ENCODE measurements at places on chromosomes 6 and 20.

DNA sequence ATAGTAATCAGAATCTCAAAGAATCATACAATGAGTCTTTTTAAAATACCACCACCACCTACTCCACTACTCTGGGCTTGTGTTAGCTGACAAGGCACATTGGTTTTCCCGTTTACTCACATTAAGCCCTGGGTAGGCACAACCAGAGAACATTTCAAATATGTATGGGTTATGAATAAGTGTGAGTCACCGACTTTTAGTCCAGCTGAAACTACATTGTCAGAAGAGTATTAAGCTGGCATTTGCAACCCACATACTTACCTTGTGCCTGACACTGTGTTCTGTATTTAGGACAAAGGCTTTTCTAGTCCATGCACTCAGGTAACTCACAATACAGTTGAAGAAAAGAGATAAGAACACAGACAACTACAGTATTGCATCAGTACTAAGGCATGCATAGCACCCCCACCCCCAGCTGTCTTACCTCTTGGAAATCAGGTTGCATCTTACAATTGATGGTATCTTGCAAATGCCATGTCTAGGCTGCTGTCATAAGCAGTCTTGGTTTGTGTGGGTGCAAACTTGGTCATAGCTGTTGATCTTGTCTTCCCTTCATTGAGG is 40.3 kb upstream of the AHI1 start:
- DNase-seq = peak; percentile 3

DNA sequence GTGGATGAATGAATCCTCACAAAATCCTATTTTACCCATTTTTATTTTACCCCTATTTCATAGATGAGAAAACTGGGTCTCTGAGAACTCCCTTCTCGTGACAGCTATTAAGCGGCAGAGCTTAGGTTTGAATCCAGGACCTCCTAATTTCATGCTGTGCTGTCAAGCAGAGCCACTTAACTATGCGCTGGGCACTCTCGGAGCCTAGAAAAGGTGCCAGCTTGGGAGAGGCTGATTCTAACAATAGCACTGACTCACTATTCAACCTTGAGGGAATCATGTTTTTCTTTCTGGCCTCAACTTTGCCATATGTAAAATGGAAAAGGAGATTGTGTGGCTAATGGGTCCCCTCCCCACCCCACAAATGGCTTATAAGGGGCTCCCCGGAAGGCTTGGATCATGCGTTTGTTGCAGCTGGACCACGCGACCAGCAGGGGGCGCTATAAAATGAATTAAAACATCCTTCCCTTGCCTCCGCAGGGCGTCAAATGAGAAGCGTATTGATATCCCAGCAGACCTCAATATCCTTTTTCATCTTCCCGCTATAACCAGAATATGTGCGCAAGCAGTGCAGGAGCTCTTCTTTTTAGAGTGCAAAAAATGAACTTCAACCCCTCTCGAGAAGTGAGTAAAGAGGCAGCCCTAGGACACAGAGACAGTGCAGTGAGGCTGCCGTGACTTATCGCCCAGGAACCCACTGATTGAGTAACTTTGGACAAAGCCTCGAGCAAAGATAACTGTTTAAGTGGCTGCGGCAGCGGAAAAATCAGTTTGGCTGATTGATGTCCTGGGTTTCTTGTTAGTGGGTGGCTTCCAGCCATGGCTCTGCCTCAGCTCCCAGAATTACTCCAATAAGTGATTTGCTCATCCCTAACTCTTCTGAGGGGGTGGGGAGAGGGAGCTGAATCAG is 12.8 kb upstream of the PDYN start:
- no peak for DNase-seq

DNA sequence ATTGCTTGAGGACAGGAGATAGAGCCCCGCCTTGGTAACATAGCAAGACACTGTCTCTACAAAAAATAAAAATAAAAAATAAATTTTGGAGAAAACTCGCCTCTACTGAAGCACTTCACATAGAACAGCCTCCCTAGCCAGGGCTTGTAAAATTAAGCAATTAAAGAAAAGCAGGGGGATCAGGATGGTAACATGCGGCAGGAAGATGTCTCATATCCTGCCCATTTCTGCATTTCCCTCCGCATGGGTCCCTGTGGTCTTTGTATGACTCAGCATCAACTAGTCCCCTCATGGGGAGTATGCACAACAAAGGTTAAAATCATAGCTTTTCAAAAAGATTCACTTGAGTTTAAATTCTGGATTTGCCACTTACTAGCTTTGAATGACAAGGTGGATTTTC is 379.0 kb downstream of the EPHA7 start:
- no peak for DNase-seq

DNA sequence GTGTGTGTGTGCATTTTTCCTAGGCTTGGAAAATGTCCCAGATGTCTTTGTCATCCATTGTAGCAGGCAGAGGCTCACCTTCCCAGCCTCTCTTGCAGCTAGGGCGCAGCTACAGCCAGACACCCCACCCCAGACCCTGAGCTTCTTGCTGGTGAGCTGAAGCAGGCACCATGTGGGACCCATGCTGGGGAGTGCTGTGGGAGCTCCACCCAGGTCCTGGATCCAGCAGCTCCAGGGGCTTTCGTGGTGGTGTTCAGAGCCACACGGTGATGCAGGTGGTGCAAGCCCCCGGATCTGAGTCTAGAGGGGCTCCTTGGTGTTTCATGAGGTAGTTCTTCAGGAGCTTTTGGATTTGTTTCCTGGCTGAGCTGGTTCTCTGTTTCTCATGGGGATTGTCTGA is 56.0 kb upstream of the ZFP64 start:
- no peak for DNase-seq

- no peak for DNase-seq
Measured at GRCh38 chr20:59829786-59830664, 103.4 kb downstream of the SYCP2 start.

- no peak for DNase-seq
Measured at GRCh38 chr6:42453654-42454427, 2.1 kb upstream of the TRERF1 start.

DNA sequence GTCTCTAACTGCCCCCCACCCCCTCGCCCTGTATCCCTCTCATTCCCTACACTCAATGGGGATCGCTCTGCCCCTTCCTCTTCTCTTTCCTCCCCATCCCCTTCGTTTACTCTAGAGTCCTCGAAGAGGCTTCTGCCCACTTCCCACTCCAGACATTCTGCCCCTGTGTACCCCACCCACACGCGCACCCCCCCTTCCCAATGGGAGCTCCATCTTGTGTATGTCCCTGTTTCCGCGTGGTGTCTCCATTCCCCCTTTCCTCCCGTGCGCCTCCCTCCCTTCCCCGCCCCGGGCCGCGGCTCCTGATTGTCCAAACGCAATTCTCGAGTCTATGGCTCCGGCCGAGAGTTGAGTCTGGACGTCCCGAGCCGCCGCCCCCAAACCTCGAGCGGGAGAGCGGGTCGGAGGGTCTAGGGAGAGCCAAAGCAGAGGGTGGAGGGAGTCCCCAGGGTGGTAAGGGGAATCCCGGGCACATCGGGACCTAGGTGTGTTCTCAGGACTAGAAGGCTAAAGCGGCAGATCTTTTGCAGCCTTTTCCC is 679 bp upstream of the RING1 start:
- no peak for DNase-seq

DNA sequence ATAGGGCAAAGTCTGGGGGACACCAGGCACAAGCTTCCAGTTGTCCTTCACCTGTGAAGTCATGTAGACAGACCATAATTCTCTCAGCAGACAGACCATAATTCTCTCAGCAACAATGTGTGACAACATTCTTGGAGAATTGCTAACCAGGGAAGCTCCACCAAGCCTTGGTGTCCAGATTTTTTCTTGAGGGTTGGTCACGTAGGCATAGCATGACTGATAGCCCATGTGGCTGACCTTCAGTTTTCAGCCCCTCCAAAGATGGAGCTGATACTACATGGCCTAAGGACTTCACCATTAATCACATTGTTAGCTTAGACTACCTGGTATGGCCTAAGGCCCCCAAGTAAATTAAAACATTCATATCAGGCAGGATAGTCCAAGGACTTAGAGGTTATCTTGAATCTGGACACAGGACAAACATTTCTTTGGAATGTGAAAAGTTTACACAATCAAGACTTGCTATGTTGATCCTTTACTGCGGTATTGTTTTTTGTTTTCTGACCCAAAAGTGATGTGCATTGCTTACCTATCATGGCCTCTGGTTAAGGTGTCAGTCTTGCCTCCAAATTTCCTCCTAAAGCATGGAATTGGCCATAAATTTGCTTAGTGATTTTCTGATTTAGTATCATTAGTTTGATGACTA is 76.9 kb downstream of the CEP57L1 start:
- no peak for DNase-seq

GRCh38 chr6:116115781-116116180 is 10.2 kb downstream of the COL10A1 start:
- no peak for DNase-seq

DNA sequence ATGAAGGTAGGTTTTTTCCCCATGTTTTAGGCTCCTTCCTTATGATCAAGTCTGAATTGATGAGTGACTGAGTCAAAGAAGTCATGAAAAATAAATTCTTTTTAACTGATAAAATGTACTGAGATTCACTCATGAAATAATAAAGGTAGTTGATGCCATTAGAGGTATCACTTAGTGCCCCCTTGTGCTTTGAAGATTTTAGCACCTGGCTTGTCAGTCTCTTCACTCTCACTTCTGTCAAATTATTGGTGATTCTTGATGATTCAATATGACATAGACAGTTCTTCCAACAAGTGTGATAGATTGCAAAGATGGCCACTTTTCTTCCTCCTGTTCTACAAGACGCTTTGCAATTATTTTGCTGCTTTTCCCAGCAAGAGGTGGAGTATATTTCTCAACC is 4.2 kb upstream of the DLK2 start:
- DNase-seq = no peak

DNA sequence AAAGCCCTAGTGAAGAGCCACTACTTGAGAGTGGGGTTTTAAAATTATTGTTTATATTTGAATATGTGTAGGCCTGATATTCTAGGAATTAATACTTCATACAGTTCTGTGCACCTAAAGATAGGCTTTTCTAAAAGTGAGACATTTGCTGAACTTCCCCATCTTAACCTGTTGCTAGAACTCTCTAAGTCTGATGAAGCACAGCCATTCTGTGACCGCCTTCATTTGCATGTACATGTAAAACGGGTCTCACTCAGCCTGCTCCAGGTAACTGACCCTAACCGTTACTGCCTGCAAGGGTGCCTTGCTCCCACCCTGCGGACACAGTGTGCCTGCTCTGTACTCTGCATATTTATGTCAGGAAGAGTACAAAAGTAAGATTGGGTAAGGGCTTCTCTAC is 44.3 kb upstream of the IRF4 start:
- no peak for DNase-seq

DNA sequence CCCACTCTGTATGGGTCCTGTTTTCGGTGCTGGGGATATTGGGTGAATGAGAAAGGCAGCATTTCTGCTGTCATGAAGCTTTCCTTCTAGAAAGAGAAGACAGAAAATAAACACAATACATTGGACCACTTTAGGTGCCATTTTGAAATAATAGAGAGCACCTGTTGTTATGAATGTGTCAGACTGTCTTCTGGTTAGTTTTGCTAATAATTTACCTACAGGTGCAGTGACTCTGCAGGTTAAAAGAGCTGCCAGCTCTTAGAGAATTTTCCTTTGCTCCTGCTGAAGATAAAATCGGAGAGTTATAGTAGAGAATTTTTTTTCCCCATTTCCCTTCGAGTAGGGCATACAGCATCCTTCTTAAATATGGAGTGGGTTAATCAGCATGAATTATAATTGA is 21.9 kb upstream of the GCLC start:
- DNase-seq = no peak

DNA sequence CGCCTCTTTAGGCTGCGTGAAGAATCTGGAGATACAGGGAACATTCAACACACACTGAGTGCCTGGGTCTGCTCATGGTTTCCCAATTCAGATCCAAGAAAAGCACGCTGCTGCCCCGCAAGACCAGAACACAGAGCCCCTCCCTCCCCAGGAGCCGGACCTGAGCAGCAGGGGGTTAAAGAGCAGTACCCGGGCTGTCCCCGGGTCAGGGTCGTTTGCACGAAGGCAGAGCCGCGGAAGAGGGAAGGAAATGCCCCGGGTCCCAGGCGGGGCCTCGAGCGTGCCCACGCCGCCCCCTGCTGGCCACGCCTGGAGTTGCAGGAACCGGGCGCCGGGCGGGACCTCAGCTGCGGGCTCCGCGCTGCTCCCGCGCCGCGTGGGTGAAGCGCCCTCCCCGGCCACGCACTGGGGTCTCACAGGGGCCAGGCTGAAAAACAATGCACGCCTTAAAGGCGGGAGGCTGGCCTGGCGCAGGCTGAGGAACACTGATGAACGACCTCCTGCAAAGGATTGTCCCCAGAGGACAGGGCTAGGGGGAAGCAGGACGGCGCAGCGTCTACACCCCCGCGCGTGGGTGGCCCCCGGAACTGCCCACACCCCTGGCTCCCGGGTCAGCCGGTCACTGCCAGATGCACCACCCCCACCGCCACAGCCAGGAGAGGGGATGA is 48.9 kb downstream of the ANKRD60 start:
- peak; percentile 44 for DNase-seq

- DNase-seq = no peak
Measured at GRCh38 chr20:63700199-63701050, 4.0 kb downstream of the TNFRSF6B start.

DNA sequence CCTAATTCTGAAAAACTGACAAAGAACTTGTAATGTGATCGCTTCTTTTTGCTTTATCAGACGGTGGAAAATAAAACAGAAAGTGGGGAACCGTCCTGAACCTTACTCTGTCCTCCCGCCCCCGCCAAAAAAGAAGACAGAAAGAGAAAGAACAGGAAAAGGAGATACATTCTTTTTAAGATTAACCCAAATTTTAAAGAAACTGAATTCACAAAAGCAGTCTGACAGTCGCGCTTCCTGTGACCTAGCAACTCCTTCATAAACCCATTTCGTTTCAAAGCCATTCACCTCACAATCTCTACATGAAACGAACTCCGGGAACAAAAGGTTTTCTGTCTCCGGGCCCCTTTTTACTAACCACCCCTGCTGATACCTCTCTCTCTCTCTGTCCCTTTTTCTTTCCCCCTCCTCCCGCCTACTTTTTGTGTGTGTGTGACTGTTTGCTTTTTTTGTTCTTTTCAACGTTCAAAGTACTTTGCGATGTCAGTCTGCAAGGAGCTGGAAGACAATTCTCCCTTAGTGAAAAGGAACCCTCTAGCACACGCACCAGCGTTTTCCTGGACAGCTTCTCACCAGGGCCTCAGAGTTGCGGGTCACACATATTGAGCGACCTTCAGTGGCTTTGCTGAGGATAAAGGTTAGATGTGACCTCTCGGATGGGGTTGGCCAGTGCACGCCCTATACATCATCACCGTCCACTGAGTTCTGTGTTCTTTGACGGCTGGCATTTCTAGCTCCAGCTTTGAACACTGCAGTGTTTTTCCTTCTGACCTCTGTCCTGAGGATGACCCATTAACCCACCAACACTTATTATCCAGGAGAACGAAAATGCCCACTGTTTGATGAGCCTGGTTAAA is 530 bp upstream of the NEDD9 start:
- no peak for DNase-seq

- DNase-seq = no peak
Measured at GRCh38 chr6:125097186-125097585, 56.4 kb upstream of the TPD52L1 start.

GRCh38 chr20:43915211-43916072 is 790 bp downstream of the TOX2 start:
- DNase-seq = peak; percentile 21

- DNase-seq = no peak
Measured at GRCh38 chr6:111551521-111552231, 54.0 kb downstream of the TRAF3IP2 start.

GRCh38 chr6:38171997-38172738 is 352.6 kb downstream of the ZFAND3 start:
- no peak for DNase-seq

- DNase-seq = no peak
Measured at GRCh38 chr20:10590950-10591671, 82.7 kb downstream of the JAG1 start.

GRCh38 chr6:137823826-137824555 is 43.1 kb upstream of the TNFAIP3 start:
- no peak for DNase-seq
